ENCODE measurements at places on chromosomes 4 and X.

DNA sequence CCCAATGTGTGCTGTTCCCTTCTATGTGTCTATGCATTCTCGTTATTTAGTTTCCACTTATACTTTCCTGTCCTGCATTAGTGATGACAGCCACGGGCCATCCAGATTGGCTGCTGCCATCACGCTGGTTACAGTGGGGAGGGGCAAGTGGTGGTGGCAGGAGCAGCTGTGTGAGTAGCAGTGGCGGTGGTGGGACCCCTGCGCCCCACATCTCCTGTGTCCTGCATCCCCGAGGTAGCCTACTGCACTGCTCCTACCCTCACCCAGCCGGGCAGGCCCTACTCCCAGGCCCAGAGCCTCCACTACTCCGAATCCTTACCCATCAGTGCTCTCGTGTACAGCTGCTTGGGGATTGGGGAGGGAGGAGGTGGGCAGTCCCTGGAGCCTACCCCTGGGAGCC is 798.7 kb upstream of the AGA start:
- no peak for DNase-seq

DNA sequence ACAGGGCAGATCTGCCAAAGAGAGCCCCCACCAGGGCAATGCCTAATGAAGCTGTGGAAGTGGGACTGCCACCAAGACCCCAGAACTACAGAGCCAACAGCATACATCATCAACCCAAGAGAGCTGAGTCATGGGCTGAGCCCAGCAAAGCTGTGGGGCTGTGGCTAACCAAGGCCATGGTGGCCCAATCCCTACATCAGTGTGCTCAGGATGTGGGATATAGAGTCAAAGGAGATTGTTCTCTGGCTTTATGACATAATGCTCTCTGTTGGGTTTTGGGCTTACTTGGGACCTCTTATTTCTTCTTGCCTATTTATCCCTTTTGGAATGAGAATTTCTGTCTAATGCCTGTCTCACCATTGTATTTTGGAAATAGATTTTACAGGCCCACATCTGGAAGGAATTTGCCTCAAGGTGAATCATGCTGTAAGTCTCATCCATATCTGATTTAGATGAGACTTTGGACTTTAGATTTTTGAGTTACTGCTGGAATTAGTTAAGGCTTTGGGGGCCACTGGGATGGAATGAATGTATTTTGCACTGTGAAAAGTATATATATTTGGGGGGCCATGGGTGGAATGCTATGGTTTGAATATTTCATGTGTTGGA is 5.4 kb upstream of the PRDM5 start:
- DNase-seq, result no peak

GRCh38 chr4:48910511-48910910 is 3.9 kb upstream of the OCIAD2 start:
- DNase-seq, result no peak

DNA sequence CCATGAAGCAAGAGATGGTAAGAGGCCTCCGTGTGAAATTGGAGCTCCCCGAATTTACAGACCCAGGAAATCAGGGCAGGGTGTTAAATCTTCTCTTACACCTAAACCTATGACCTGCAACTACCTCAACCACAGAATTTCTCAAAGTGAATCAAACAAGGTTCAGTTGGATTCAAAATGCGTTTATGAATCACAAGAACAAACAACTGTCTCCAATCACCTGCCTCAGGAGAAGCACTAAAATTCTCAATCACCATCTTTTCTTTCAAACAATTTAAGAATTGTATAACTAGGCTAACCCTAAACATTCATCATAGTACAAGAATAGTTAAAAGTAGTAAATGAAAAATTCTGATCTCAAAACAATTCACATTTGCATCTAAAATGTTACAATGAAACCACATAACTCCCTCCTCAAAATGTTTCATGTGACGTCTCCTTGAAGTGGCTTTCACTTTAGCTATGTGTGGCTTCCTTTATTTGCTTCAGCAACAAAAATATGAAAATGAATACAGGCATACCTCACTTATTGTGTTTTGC is 19.2 kb downstream of the PPP3CA start:
- DNase-seq, result no peak

- no peak for DNase-seq
Observed at GRCh38 chrX:39459952-39460351, 637.8 kb downstream of the BCOR start.

DNA sequence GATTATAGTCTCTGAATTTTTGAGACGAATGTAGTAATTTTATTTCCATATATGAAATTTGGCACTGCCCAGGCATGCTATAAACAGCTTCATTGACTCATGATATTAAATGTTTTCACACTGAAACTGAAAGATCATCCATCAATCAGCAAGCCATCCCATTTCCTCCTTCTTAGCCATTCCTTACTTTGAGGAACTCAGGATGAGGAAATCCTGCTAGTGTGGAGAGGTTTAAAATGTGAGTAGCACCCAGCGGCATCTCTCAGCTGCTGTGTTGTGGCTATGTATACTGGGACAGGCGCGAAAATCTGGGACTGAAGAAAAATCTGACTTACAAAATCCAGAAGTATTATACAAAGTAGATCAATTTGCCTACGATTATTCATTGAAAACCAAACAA is 52.1 kb downstream of the PTCHD1 start:
- no peak for DNase-seq

GRCh38 chr4:20612313-20612712 is 87.9 kb upstream of the PACRGL start:
- no peak for DNase-seq

GRCh38 chr4:183816882-183817509 is 88.1 kb upstream of the STOX2 start:
- no peak for DNase-seq

- DNase-seq, result no peak
Observed at GRCh38 chr4:149245333-149245732, 570.3 kb downstream of the IQCM start.

DNA sequence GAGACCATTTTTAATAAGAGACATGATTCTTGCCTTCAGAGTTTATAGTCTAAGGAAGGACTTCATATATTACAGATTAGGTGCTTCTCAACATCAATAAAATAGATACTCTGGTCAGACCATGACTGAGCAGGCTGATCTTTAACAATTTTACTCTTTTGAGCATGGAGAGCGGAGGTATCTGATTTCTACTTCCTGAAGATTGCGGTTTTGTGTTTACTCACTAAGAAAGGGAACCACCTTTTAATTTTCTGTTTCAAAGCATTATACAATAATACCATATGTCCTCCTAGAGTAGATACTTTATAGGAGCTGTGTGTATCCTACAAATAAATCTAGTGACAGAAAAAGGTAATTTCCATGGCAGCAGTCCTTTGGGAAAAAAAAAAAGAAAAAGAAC is 12.5 kb downstream of the MORC4 start:
- DNase-seq, result no peak

GRCh38 chr4:16750882-16751642 is 147.4 kb downstream of the LDB2 start:
- no peak for DNase-seq

- no peak for DNase-seq
Observed at GRCh38 chr4:74830928-74831327, 36.6 kb upstream of the BTC start.

- no peak for DNase-seq
Observed at GRCh38 chrX:31139961-31140360, 68.1 kb upstream of the FTHL17 start.

DNA sequence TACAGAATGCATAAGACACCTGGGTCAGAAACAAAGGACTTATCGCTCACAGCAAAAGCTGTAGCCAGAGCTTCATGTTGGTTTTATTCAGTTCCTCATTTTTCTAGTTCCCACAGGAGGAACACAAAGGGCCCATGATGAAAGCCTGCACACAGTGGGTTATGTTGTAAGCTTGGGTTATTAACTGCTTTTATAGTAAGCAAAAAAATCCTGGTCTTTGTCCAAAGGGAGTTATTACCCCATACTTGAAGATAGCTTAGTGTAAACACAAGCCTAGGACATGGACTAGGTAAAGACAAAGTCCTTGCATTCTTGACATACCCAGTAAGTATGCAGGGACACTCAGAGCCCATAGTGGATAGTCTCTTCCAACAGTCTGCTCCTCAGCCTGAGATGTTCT is 11.7 kb downstream of the BBS12 start:
- no peak for DNase-seq

DNA sequence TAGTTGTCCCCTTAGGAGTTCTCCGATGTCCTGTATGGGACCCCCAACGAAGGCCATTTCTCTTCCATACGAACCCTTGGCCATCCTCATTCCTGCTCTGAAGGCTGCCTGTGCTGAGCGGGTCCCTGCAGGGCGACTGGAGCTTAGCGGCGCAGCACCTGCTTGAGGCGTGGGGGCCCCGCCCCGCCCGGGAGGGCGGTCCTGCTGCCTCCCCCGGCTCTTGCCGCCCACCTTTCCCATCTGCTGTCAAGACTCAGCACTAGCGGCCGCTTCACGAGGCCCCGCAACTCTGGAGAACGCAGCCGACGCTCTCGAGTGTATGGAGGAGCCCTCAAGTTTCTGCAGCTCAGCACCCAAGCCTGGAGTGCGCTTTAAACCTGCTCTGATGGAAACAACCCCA is 197.7 kb downstream of the TRIML1 start:
- no peak for DNase-seq

GRCh38 chrX:153781428-153782047 is 697 bp downstream of the SRPK3 start:
- no peak for DNase-seq

- peak; percentile 62 for DNase-seq
Observed at GRCh38 chrX:153875391-153876111, 10.4 kb downstream of the L1CAM start.

DNA sequence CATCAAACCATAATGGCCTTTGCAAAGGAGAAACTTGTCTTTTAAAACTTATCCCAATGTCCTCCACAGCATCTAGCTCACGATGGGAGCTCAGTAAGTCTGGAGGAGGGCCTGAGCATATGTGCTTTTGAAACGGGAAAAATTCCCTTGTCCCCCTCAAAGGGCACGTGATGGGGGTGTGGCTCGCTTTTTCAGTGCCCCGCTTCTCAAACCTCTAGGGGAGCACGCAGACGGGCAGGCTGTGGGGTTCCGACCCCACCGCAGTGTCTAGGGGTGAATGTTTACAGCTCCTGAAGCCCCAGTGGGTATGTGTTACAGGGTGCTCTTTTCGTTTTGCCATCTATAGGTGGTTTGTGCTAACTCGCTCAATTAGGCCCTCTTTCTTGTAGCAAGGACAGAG is 31.2 kb downstream of the SLITRK2 start:
- DNase-seq, result no peak

GRCh38 chr4:20624793-20625374 is 75.4 kb upstream of the PACRGL start:
- DNase-seq, result no peak

GRCh38 chr4:74654230-74654681 is 140.1 kb downstream of the BTC start:
- peak; percentile 46 for DNase-seq

GRCh38 chr4:30718641-30719453 is 1.3 kb upstream of the PCDH7 start:
- no peak for DNase-seq

- no peak for DNase-seq
Observed at GRCh38 chrX:5163663-5164062, 1065.0 kb downstream of the NLGN4X start.

DNA sequence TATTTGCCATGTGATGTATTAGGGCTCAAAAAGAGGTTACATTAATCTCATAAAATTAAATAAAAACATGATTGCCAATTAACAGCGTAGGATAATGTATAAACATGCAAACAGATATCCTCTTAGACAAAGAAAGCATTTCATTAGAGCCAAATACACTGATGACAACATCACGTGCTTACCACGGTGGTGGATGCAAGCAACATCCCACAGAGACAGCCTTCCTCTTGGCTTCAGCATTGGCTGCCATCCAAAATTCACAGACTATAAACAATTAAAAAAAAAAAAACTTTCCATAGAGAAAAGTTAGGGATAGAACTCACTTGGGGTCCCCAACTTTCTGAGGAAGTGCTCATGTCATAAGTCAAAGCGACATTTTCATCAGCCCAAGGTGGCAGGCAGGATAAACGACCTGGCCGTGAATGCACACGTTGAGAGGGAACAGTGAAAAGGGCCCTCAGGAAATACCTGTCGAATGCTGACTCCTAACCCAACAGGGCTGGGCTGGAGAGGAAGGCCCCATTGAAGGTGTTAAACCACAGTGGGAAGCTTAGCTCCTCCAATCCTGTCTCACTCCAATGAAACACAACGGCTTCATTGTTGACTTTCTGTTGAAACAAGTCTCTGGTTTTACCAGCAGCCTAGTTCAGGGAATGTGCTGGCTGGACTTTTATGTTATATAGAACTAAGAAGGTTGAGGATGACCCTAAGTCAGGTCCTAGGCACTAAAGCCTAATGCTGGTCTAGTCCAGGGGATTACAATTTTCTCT is 48.4 kb downstream of the IDS start:
- no peak for DNase-seq

- DNase-seq, result no peak
Observed at GRCh38 chr4:158291334-158292055, 81.2 kb downstream of the TMEM144 start.

GRCh38 chr4:40186665-40187014 is 10.2 kb upstream of the RHOH start:
- no peak for DNase-seq

GRCh38 chr4:153159016-153159415 is 45.2 kb upstream of the TRIM2 start:
- no peak for DNase-seq

GRCh38 chrX:40845331-40845911 is 110.1 kb upstream of the MED14 start:
- no peak for DNase-seq

GRCh38 chr4:131499141-131499873 is 1649.8 kb upstream of the PCDH10 start:
- no peak for DNase-seq

- DNase-seq, result no peak
Observed at GRCh38 chrX:17160975-17161374, 214.0 kb upstream of the NHS start.

DNA sequence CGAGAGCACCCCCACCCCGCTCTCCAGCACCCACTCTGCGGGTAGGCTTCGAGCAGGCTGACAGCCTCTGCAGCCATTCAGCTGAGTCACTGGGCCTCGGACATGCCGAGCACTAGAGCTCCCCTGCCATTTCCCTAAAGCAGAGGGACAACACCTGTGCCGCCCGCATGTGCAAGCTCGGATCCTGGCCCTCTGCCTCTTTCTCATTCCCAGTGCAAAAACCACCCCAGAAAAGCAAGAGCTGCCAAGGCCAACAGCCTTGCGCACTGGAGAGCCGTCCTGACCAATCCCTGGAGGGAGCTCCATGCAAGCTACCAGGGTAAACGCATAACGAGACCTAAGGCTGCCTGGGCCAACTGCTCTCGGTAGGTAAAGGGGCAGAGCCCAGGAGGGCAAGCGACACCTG is 5.3 kb downstream of the HCFC1 start:
- no peak for DNase-seq

GRCh38 chr4:56134266-56134665 is 185.5 kb downstream of the CEP135 start:
- DNase-seq, result no peak
